ENCODE measurements at places on chromosomes 1 and 21.

GRCh38 chr1:206904423-206905142 is 7.3 kb downstream of the IL24 start:
- no peak for DNase-seq

DNA sequence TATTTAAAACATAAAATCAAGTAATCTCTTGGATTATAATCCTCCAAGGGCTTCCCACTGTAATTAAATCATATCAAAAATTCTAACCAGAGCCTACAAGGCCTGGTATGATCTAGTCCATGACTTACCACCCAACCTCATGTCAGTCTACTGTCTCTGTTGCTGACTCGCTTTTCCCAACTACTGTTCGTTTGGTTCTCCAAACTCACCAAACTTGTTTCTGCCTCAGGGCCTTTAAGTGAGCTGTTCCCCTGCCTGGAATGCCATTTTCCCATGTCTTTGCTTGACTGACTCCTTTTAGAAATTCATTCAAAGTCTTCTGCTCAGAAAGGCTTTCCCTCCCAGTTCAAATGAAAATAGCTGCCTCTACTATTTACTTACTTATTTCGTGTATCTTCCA is 95.9 kb downstream of the ZC3H11B start:
- DNase-seq: no peak

DNA sequence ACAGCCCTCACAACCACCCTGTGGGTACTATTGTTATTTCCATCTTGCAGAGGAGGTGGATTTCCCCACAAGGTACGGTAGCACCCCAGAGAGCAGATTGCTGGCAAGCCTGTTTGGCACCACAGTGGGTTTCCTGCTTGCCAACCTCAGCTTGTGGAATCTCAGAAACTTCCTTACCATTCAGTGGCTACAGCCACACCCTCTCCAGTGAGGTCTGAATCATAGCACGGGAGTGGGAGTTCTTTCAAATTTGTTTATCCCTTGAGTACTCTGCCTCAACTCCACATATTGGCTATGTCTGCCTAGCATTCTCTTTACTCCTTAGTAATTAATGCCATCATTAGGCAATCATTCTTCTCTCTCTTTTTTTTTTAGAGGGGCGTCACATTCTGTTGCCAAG is 162.1 kb downstream of the PTPRU start:
- DNase-seq: no peak

DNA sequence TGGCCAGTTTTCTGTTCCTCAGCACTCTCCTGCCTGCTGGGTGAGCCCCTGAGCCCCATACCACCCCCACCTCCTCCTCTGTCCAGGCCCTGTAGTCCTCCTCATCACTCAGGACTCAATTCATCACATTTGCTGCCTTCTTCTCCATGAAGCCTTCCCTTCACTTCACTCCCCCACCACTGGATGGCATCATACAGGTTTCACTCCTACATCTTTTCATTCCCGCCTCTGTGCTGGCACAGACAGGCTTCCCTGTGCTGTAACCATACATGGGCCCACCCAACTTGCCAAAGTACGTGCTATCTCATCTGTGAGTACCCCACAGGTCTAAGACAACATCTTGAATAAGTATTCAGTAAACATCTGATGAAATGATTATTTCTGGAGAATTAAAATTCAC is 56.9 kb downstream of the SLC45A1 start:
- DNase-seq: no peak
